ENCODE measurements at places on chromosomes 7 and 10.

DNA sequence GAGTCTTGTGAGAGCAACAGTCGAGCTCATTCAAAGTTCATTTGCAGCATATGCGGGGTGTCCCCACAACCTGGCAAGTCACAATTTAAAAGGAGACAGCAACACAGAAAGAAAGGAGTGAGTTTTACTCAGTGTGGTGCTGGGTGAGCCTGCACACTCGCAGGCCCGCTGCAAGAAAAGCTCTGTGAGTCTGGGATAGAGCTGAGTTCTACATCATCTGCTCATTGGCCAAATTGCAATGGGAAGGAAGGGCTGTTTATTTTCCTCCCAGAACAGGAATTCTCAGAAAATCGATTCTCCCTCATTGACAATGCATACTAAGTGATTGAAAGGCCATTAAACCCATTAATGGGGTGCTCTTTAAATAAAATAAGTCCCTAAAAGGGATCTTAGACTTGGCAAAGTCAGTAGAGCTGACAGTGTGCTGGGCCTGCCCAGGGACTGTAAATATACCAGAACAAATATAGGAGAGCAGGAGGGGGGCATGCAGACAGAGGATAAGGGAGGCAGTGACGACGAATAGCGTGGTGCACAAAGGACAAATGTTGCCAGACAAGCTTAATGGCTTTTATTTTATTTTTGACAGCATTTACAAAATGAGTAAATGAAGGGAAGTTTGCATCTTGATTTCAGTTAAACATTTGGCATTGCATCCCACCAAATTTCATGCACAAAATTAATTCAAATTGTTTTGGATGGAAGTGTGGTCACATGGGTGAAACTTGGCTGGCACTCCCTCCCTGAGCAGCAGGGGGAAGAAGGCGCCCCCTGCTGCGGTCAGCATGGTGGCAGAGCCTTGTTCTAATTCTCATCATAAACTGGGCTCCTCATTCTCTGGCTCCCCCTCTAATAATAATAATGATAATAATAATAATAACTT, 215.7 kb downstream of the SNX10 start:
- DNase-seq, result no peak

- no peak for DNase-seq
Measured at GRCh38 chr10:98249134-98249533, 18.9 kb downstream of the LOXL4 start.

- DNase-seq, result no peak
Measured at GRCh38 chr10:130254662-130255061, 118.5 kb downstream of the GLRX3 start.

- no peak for DNase-seq
Measured at GRCh38 chr10:93071674-93072224, 1.9 kb upstream of the CYP26A1 start.

DNA sequence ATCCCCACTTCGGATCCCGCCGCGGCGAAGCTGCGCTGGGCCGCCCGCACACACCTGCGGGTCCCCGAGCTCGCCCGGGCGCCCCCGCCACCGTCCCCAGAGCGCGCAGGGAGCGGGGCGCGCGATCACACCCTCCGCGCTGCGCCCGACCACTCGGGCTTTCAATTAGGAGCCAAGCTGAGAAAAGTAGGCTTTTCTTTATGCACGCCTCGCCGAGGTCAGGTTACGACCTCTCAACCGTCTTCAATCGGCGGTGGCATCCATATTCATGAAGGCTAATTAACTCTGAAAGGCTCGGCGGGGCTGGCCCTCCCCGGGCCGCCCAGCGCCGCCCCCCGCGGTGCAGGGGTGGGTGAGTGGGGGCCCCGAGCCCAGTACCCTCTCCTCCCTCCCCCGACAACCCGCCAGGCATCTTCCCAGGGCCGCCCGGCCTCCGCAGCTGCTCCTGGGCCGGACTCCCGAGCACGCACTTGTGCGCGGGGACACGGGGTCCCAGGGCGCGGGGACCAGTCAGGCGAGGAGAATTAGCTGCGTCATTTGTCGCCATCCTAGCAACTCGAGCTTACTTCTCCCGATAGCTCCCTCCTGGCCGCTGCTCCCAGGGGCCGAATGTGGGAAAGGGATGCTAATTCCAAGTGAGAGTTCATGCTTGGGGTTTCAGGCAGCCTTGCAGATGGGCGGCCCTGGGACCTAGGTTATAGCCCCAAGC, 155.5 kb upstream of the LYZL2 start:
- peak; percentile 66 for DNase-seq

DNA sequence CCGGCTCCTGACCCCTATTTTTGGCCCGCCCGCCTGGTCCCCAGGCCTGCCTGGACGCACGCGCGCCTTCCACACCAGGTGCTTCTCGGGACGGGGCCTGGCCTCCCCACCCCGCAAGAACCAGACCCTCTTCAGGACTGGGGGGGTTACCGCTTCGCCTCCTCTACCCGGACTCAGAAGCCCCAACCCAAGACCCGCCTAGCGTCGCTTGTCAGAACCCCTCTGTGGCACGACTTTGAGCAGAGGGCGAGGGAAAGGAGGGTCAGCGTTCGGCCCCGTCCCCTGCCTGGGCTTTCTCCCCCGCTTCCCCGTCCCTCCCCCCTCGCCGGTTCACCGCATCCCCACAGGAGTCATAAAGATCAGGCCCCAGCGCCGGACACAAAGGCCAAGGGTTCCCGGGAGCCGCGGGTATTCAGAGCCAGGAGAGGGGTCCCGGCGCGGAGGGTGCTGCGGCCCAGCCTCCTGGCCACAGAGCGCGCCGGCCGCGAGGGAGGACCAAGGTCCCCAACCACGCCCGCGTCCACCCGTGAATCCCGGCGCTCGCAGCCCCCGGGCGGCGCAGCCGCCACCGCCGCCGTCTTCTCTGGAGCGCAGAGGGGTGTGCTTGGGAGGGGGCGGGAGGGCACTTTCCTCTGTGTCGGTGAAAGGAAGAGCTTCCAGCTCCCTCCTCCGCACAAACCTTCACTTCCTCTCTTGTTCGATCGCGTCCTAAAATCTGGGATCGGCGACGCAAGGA, 351.9 kb downstream of the DNAJB6 start:
- no peak for DNase-seq

DNA sequence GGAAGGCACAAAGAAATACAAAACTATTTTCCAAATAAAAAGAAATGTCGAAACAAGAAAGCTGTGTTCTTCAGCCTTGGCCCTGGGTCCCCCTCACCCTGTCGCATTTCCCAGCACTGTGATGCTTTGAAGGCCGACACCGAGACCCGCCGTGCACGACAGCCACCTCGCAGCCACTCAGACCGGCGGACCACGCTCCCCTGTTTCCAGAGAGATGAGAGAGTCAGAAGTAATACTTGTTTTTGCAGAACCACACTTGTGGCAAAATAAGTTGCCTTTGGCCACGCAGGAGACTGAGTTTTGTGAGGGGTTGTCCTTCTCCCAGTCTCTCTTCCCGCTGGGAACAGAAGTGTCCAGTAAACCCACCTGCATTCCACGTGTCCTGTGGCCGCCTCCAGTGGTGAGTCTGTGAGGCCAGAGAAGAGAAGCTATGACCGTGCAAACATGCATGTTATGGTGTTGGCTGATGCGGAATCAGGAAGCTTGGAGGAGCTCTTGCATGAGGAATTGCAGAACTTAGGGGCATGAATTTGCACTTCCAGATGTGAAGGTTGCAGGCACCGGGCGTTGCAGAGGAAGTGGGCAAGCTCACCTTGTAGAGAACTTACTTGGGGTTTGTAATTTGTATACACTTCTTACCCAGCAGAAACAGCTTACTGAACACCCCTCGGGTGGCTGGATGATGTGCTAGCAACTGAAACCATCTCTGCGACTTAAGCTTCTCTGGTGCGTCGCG, 194.5 kb downstream of the EBF3 start:
- DNase-seq, result no peak

- DNase-seq, result peak; percentile 47
Measured at GRCh38 chr10:34713875-34714274, 101.2 kb downstream of the PARD3 start.

DNA sequence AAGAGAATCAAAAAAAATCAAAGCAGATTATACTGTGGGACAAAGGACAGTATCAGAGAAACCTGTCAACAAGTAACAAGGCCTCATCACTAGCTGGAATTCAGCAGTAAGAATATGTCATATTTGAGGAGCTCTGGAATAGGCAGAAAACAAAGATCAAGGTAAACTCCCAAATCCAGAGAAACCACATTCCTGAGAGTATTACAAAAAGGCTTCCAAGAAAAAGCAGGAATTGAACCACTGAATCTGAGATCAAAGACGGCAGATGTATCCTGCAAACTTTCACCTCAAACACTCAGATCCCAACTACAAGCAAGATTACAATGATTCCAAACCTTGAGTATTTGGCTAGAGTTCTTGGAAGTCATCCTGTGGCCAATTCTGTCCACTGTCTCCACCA, 16.3 kb downstream of the TPK1 start:
- DNase-seq, result no peak

- peak; percentile 60 for DNase-seq
Measured at GRCh38 chr10:120607016-120607709, 150.1 kb downstream of the PLPP4 start.

- no peak for DNase-seq
Measured at GRCh38 chr10:102038410-102038809, 17.6 kb downstream of the ARMH3 start.

DNA sequence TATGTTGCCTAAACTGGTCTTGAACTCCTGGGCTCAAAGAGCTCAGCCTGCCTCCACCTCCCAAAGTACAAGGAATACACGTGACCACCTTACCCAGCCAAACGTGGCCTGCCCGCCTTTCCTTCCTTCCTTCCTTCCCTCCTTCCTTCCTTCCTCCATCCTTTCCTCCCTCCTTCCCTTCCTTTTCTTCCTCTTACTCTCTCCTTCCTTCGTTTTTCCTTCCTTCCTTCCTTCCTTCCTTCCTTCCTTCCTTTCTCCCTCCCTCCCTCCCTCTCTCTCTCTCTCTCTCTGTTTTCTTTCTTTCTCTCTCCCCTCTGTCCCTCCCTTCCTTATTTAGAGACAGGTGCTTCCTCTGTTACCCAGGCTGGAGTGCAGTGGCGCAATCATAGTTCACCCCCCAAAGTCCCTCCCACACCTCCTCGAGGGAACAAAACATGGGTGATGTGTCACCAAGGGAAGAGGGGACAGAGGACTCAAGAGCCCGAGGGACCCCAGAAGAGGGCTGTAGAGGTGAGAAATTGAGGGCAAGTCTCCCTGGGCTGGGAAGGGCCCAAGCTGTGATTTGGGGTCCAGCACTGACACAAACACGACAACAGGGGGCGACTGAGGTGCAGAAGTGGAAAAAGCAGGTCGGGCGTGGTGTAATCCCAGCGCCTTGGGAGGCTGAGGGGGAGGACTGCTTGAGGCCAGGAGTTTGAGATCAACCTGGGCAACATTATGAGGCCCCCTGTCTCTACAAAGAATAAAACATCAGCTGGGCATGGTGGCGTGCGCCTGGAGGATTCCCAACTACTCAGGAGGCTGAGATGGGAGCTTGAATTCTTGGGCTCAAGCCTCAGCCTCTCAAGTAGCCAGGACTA, 28.1 kb downstream of the EPHB4 start:
- DNase-seq, result peak; percentile 61

GRCh38 chr7:157412491-157413180, 75.8 kb downstream of the DNAJB6 start:
- DNase-seq, result no peak

DNA sequence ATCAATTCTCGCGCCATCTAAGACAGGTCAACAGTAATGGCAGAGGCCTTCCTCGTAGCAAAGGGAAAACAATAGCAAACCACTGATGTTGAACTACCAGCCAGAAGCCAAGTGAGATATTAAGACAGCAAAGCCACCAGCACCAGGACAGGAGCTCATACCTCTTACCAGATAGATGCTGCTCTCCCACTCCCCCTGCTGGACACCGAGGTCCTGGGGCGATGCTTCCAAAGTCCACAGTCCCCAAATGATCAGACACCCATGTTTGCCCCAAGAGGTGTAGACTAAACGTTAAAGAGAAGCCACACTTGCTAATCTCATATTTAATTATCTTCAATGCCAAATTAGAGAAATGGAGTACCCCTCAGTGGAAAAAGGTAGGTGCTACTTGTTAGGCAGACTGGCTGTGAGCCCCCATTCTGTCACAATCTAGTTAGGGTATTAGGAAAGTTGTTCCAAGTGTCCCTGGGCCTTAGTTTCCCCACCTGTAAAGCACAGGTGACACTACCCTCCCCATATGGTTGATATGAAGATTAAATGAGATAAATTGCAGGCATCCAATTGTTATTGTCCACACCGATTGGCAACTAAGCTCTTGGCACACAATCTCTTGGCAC, 39.9 kb downstream of the TOMM7 start:
- DNase-seq, result peak; percentile 28

DNA sequence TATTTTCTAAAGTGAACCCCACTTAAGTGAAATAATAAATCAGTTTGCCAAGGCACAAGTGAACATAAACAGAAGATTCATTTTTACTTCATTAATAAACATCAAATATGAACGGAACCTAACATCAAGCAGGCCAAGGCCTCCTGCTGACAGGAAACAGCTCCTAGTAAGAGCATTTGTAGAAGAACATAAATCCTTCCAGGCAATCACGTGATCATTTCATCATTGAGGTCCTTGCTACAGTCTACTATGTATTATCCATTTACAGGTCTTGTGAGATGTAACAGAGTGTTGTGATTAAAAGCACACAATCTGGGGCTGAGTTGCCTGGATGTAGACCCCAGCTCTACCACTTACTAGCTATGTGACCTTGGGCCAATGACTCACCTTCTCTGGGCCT, 70.6 kb downstream of the CALD1 start:
- peak; percentile 45 for DNase-seq

- DNase-seq, result no peak
Measured at GRCh38 chr10:123433539-123433938, 232.6 kb upstream of the GPR26 start.

- DNase-seq, result peak; percentile 79
Measured at GRCh38 chr10:90313576-90314325, 544.1 kb downstream of the HTR7 start.

- DNase-seq, result peak; percentile 59
Measured at GRCh38 chr10:70549962-70550458, 52.5 kb downstream of the PRF1 start.

GRCh38 chr7:103307503-103308231, 10.4 kb downstream of the PMPCB start:
- no peak for DNase-seq

DNA sequence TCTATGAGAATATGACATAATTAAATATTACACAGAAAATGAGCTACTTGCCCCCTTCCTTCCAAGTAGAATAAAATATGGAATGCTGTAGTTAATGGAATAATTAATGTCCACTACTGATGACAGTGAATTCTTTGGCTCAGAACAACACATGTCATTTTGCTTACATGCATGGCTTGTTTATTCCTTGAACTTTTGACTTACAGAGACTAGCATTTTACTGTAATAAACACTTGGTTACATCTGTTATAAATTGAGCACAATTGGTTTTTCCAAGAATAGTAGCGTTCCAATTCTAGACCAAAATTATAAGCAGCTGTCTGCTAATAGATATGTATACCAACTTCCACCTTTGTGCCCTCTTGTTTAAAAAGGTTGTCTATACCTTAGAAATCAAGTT, 286.7 kb downstream of the OTUD1 start:
- DNase-seq, result no peak

GRCh38 chr7:131231381-131232220, 96.1 kb upstream of the MKLN1 start:
- peak; percentile 70 for DNase-seq

DNA sequence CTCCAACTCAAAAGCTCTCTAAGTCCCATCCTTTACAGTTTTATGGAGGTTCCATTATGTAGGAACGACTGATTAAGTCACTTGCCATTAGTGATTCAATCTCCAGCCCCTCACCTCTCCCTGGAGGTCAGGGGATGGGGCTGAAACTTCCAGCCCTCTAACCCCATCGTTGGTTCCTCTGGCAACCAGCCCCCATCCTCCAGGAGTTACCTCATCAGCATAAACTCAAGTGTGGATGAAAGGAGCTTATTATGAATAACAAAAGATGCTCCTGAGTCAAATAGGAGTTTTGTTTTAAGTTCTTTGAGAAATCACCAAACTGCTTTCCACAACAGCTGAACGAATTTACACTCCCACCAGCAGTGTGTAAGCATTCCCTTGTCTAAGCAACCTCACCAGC, 494.3 kb upstream of the AUTS2 start:
- no peak for DNase-seq
